ENCODE measurements at places on chromosomes 7 and 10.

DNA sequence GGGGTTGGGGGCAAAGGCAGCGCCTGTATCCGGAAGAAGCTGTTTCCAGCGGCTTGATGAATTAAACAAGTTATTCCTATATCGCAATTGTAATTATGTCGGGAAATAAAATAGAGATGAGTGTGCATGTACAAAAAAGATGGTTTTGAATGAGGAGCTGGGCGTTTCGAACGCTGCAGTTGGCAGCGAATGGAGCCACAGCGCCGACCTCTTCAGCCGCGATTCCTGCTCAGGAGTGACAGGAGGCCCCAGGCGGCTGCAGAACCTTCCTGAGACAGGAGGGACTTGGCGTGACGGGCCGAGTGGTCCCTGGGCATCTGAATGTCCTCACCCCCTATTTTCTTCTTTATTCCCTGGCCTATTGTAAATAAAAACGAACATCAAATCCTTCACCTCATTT lies 184.9 kb downstream of the DNAJB6 start:
- DNase-seq, result no peak

DNA sequence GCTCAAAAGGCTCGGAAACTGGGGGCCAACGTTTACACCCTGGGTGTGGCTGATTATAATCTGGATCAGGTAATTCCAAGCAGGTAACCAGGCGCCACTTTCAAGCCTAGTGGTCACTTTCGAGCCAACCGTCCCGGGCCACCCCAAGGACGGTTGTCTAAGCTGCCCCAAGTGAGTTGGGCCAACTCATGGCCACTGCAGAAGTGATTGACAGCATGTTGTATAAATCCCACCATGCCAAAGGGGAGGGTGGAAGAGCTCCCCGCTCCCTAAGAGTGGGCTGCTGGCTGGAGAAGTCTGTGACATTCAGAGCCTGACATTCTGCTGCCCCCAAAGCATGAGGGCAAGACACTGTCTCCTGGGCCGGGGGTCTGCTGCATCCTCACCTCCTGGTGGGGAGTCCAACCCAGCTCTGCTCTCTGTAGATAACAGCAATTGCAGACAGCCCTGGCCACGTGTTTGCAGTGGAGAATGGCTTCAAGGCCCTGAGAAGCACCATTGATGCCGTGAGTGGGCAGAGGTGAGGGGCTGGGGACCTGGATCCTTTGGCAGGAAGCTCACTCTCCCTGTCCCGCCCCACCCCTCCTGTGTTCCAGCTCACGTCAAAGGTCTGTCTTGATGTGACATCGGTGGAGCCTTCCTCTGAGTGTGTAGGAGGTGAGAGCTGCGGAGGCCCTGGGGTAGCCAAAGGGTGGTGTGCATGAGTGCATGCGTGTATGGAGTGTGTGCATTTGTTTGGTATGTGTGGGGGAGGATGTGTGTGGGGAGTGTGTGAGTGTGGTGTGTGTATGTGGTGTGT lies 10.8 kb downstream of the ANTXRL start:
- DNase-seq, result no peak

DNA sequence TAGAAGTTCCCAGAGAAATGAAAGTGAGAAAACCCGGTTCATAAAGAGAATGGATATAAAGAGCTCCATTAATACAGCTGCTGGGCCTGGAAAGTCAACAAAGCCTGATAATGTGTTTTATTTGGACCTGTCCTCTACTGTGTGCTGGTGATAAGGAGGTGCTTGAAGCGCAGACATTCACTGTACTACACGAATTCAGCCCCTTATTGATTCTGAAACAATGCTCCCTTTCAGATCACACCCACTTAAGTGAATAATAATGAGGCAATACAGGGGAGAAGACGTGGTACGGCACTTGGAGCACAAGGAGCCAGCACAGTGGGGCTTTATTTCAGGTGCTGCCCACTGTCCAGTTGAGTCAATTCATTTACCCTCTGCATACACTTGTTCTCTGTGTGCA lies 260.8 kb downstream of the FGFR2 start:
- DNase-seq, result no peak

DNA sequence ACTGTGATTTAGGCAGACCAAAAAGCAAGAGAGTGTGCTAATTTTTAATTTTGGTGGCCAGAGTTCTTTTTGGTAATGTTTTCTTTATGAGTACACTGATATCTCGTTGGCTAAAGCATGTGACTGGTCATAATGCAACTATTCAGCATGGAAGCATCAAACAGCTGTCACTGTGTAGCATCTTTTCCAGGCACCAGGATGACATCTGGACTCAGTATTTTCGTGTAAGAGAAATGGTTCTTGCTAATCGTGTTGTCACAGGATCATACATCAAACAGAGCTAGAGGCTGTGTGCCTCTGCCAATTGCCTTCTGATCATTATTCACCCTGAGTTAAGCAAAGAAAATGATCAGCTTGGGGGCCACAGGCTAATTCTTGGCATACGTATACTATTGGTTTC lies 118.9 kb downstream of the SND1 start:
- DNase-seq, result no peak

DNA sequence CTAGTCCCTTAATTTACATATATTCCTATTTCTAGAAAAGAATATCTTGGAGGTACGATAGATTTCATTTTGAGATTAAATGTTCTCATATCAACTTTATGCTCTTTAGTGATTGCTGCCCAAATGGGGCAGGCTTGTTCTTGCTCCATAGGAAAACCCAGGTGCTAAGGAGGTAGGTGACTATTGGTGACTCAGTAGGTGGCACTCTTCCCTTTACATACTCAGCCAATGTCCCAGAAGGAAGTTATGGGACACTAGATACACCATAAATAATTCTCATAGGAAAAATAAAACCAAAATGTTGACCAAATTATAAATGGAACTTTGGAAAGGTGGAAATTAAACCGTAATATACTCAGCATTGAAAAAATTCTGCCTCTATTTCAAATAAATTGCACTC lies 4.0 kb downstream of the SKAP2 start:
- DNase-seq, result no peak

GRCh38 chr10:131946880-131947279 lies 34.8 kb downstream of the BNIP3 start:
- DNase-seq, result no peak

GRCh38 chr7:111508387-111508786 lies 53.9 kb downstream of the IMMP2L start:
- no peak for DNase-seq

DNA sequence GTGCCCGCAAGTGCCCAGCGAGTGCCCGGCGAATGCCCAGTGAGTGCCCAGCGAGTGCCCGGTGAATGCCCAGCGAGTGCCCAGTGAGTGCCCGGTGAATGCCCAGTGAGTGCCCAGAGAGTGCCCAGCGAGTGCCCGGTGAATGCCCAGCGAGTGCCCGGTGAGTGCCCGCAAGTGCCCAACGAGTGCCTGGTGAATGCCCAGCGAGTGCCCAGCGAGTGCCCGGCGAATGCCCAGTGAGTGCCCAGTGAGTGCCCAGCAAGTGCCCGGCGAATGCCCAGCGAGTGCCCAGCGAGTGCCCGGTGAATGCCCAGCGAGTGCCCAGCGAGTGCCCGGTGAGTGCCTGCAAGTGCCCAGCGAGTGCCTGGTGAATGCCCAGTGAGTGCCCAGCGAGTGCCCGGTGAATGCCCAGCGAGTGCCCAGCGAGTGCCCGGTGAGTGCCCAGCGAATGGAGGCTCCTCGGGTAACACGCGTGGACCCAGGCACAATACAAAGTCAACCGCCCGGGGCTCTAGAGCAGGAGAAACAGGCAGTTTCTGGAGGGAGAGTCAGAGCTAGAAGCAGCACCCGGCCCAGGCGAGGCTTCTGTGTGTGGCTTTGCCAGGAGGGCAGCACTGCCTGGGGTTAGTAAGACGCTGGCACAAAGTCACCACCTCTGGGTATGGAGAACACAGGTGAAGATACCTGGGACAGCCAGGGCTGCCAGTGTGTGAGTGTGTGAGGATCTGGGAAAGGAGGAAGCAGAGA lies 38.2 kb upstream of the CFAP46 start:
- DNase-seq, result no peak

GRCh38 chr10:59036311-59037017 lies 140.0 kb upstream of the PHYHIPL start:
- no peak for DNase-seq

DNA sequence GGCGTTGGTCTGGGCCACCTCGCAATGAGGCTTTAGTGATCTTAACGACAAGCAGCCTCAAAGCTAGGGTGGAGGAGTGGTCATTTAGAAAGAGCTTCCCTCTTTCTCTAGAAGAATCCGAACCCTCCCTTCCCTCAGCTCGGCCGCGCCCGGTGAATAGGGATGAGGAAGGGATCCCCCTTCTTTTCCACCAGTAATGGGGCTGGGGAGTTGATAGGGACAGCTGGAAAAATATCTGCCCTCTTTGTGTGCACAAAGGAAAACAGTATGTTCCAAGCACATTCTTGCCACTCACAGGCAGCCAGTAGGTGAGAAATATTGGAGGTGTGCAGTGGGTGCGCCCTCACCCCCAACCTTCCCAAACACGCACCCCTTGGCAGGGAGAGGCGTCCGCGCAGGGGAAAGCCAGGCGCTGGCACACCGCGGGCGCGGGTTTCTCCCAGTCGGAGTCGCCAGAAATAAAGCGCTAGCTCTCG lies 6.5 kb downstream of the DLX5 start:
- no peak for DNase-seq
